ENCODE measurements at places on chromosomes 7 and 10.

- peak; percentile 45 for DNase-seq
Observed at GRCh38 chr7:28761505-28761904, 196.6 kb downstream of the TRIL start.

DNA sequence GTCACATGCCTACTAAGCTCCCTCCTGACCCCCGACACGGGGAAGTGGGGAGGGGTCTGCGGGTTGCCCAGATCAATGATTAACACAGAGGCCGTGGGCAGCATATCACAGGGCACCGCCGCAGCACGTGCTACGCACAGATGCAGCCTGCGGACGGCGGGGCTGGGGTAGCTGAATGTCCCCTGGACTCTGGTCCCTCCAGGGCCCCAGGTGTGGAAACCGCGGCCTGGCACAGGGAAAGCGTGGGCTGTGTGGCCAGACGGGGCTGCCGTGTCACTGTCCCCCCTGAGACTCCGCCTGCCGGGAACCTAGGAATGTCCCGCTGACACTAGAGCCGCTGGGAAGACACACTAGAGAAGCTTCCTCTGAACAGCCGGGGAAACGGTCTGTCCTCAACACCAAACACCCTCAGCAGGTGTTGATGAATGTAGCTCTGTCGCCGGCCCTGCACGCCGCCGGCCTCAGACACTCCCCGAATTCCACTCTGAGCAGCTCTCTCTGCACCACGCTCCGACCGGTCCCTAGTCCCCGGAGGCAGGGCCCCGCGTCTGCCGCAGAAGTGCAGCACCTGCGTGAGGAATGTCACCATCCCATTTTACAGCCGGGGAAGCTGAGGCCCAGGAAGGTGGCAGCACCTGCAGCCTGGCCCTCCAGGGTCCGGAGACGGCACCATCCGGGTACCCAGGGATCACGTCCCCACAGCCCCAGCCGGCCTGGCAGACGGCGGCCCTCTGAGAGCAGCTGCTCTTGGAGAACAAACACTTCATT, 33.4 kb upstream of the PDGFA start:
- no peak for DNase-seq

GRCh38 chr10:48291190-48291589, 15.3 kb upstream of the MAPK8 start:
- DNase-seq: no peak

- DNase-seq: no peak
Observed at GRCh38 chr7:3892157-3892556, 591.1 kb downstream of the SDK1 start.

DNA sequence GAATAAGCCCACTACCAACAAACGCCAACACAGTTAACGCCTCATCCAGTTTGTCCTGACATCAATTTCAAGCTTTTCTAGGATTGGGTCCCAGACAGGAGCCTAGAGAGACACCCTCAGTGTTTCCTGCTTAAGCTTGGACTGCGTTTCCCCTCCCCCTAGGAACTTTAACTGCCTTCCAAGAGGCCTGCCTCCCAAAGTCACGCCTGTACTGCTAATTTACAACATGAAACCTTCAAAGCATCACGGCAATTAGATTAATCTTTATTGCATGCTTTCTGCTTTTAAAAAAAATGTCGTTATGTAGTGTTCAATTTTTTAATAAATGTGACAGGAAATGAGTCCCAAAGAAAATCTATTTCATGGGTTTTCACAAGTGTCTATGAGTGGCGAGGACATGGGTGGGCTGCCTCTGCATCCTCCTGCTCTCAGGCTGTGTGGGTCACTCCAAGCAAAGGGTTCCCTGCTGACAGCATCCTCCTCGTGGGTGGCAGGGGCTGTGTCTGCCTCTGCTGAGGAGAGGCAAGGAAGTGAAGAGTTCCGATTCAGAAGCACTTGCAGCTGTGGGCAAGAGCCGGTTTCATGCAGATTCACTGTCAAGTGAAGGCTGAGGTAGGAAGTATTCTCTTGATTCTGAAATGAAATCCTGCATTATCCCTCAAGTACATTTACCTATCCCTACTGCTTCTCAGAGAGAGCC, 193.0 kb upstream of the KMT2E start:
- no peak for DNase-seq

DNA sequence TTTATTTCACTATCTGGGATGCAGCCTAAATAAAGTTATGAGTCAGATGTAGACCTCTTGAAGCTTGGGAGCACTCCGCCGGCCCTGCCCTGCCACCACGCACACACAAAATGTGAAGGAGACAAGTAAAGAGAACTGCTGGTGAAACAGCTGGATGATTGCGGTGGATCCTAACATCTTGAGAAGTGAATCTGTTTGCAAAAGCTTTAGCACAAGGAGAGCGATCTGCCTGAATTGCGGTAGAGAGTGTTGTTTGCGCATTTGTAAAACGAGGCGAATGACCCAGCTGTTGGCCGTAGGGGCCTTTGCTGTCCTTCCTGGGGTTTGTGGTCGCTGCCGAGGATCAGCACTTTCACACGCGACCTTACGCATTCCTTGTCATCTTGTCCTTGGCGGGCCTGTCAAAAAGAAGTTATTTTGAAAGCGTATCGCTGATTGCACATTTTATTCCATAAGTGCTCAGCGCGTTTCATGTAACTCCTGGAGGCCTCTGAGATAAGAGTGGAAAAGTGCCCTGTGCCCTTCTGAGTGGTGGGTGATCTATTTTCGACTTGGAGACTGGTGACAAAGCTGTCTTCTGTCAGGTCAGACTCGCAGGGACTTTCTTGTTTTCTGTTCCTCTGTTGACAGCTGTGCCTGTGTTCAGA, 40.8 kb downstream of the RBM20 start:
- DNase-seq: no peak

DNA sequence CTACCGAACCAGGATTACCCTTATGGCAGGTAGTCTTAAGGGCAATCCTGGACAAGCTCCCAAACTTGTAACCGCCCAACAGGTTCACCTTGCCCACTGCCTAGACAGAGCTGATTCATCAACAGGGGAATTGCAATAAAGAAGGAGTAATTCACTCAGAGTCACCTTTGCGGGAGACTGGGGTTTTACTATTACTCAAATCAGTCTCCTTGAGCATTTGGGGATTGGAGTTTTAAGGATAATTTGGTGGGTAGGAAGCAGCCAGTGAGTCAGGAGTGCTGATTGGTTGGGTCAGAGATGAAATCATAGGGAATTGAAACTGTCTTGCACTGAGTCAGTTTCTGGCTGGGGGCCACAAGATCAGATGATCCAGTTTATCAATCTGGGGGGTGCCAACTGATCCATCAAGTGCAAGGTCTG, 25.3 kb downstream of the HK1 start:
- DNase-seq: peak; percentile 75

- no peak for DNase-seq
Observed at GRCh38 chr7:150951521-150951920, 26.6 kb downstream of the KCNH2 start.

GRCh38 chr7:150003304-150003810, 129.6 kb downstream of the ATP6V0E2 start:
- DNase-seq: no peak

GRCh38 chr10:70272925-70273316, 10.9 kb downstream of the NPFFR1 start:
- peak; percentile 50 for DNase-seq

DNA sequence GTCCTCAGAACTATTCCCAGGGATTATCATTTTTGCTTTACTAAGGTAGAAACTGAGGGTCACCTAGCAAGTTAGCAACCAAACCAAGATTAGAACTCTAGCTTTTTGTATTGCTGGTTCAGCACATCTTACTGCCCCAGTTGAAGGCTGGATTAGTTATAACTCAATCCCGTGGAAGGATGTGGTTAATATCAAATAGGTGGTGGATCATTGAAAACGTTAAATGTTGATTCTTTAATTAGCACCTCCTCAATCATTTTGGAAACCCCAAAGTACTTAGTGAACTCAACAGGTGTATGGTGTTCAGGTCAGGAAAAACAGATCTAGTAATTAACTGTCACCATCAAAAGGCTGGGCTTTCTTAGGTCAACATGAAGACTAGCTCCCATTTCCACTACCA, 152.4 kb downstream of the ARID5B start:
- no peak for DNase-seq

DNA sequence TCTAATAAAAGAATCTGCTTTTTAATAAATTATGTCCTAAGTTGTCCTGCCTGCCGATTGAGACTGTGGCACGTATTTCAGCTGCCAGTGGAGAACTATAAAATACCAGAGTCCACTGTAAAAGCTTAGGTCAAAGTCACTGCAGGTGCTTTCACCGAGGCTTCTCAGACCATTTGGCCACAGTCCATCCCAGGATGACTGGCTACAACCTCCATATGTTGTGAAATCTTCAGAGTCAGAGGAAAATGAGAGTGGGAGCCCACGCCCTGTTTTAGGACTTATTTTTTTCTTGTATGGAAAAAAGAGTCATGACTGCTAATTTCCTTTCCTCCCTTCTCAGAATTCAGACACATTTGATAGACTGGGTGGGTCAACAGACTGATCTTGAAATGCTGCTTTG, 182.9 kb downstream of the ANK3 start:
- peak; percentile 68 for DNase-seq

DNA sequence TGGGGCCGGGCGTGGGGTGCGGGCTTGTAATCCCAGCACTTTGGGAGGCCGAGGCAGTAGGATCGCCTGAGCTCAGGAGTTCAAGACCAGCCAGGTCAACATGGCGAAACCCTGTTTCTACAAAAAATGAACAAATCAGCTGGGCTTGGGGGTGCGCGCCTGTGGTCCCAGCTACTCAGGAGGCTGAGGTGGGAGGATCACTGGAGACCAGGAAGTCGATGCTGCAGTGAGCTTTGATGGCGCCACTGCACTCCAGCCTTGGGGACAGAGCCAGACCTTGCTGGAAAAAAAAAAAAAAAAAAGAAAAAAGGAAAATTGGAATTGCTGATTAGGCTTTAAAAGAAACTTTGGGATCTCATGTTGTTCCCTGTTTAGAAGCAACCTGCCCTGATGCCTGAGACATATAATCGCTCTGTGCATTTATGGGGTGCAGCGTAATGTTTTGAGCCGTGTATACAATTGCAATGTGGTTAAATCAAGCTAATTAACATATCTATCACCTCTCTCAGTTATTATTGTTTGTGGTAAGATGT, 851 bp downstream of the AKR1E2 start:
- no peak for DNase-seq

- peak; percentile 47 for DNase-seq
Observed at GRCh38 chr10:119701861-119702260, 24.0 kb upstream of the INPP5F start.

DNA sequence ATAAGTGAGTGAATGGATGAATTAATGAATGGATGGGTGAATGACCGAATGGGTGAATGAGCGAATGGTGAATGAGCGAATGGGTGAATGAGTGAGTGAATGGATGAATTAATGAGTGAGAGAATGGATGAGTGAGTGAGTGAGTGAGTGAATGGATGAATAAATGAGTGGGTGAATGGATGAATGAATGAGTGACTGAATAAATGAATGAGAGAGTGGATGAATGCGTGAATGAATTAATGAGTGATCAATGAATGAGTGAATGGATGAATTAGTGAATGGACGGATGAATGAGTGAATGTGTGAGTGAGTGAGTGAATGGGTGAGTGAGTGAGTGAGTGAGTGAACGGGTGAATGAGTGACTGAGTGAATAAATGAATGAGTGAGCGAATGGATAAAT, 49.5 kb upstream of the HMX3 start:
- DNase-seq: no peak

DNA sequence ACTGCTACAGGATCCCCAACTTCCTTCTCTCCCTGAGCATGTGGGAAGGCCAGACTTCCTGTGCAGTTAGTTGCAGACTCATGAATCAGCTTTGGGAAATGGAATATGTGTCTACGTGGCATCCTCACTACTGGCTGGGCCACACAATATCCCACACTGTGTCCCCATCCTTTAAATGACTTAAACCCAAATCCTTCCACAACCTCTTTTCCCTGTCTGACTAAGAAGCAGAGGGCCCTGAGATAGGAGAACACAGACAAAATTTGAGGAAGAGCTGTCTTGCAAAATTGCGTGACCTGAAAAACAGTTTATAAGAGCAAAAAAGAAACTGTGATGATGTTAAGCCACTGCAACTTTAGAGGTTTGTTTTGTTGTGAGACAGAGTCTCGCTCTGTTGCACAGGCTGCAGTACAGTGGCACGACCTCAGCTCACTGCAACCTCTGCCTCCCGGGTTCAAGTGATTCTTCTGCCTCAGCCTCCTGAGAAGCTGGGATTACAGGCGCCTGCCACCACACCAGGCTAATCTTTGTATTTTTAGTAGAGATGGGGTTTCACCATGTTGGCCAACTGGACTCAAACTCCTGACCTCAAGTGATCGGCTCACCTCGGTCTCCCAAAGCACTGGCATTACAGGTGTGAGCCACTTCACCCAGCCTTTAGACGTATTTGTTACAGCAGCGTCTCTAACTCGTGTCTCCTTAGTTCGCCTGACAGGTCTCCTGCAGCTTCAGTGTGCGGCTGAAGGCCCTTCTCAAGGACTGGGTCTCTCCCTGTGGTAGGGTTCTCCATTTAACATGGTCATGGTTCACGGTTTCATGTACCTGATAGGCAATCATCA, 46.9 kb upstream of the SFMBT2 start:
- peak; percentile 10 for DNase-seq

GRCh38 chr10:929960-930624, 1.4 kb downstream of the LARP4B start:
- no peak for DNase-seq

GRCh38 chr7:91759205-91759863, 121.2 kb downstream of the MTERF1 start:
- DNase-seq: peak; percentile 40

DNA sequence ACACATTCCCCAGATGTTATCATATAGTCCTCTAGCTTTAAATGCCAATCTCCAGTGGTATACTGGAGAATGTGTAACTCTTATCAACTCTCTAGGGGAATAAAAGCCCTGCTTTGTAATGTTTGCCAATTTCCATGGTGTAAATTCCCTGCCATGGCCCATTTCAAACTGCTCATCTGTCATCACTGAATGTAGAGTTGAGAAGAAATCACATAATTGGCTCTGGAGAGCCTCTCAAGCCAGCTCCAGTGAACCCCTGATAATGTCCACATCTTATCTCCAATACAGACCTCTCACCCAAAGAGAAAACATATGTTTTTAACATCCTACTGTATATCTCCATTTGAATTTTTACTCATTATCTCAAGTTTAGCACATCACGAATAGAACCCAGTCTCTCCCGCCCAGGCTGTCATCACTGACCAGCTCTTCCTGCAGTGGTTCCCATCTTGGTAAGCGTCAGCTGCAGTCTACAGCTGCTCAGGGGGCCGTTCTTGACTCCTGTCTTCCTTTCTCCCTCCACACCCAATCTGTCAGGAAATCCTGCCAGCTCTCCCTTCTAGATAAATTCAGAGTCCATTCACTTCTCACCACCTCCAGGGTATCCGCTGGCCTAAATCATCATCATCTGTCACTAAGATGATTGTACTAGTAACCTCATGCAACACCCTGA, 332.4 kb downstream of the FRMD4A start:
- no peak for DNase-seq

All from fibroblast of mammary gland (primary cell).